ENCODE measurements at places on chromosomes 12 and 14. TPM values are rescaled to one million over a fixed set of nuclear protein-coding genes. Genes with fewer than 3 reads are reported as not detected.

The FAM90A1 gene
- total RNA-seq = 0.21 TPM

The PAX9 gene
- total RNA-seq = not detected

The CLEC9A gene
- total RNA-seq = not detected

The KRT78 gene
- total RNA-seq = not detected

The KRT2 gene
- not detected for total RNA-seq

Measured in activated naive CD4-positive, alpha-beta T cell treated with anti-CD3 and anti-CD28 coated beads for 36 hours (primary cell).